ELF-1 (cell line): ENCODE measurements at places on chromosomes 13 and 19.

- DNase-seq: no peak
These were observed 320.2 kb downstream of the DLEU7 start for GRCh38 chr13:50523307-50523706.

DNA sequence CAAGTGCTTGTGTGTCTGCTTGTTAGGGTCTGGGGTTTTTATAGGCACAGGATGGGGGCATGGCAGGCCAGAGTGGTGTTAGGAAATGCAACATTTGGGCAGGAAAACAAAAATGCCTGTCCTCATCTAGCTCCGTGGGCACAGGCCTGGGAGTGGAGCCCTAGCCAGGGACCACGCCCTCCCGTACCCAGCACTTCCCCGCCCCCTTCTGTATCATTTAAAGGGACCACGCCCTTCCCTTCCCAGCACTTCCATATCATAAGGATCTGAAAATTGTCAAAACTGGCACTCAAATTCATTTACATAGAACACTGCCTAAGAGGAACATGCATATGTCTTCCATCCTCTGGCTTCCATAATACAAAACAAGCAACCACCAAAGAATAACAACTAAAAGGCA is 185.8 kb downstream of the B3GLCT start:
- no peak for DNase-seq

DNA sequence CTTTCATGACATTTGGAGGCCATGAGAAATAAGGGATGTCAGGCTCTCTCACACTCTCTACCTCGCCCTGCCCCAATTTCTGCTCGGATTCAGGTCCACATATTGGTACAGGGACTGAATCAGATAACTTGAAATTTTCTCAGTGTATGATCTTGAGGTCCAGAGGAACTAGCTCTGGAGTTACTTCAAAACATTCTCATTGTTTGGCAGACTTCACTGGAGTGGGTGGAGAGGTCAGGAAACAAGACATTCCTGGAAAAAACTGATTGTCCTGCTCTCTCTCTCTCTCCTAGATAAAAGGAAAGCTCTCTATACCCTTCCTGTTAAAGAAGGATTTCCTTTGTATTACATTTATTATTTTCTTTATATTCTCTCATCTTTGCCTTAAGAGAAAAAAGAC is 428.1 kb upstream of the DACH1 start:
- no peak for DNase-seq

DNA sequence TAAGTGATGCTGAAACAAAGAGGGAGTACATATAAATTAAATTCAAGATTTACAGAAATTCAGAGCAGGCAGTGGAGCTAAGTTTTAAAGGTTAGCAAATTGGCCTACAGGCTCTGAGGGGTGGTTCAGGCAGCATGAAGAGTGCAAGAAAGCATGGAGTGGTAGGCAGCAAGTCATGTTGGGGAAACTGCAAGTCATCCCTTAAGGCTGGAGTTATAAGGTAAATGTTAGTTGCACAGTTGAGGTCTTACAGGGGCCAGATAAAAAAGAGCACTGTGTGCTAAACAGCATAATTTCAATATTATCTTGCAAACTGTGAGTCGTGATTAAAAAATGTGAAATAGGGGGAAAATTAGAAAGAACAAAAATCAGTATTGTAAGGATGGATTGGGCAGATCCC is 106.2 kb downstream of the VWA8 start:
- DNase-seq: no peak

GRCh38 chr19:8611877-8612806 is 1.6 kb upstream of the ADAMTS10 start:
- DNase-seq: no peak
